ENCODE measurements at places on chromosomes 3 and 15.
A peak's percentile ranks its signal among the peaks of the same experiment; 100 is the strongest.

DNA sequence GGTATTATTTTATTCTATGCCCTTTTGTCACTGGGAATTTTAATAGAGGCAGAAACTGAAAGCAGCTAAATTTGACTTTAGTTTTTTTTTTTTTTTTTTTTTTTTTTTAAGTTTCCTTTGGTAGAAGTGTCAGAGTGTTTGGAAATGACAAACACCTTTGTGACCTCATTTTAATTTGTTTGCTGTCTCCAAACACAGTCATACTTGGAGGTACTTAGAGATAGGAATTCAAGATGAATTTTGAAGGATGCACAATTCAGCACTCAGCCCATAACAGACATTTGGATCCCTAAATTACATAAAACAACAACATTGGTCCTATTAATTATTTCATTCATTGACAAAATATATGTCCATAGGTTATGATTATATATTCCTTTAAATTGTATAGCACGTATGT is 43.4 kb upstream of the NAALADL2 start:
- DNase-seq, result no peak

DNA sequence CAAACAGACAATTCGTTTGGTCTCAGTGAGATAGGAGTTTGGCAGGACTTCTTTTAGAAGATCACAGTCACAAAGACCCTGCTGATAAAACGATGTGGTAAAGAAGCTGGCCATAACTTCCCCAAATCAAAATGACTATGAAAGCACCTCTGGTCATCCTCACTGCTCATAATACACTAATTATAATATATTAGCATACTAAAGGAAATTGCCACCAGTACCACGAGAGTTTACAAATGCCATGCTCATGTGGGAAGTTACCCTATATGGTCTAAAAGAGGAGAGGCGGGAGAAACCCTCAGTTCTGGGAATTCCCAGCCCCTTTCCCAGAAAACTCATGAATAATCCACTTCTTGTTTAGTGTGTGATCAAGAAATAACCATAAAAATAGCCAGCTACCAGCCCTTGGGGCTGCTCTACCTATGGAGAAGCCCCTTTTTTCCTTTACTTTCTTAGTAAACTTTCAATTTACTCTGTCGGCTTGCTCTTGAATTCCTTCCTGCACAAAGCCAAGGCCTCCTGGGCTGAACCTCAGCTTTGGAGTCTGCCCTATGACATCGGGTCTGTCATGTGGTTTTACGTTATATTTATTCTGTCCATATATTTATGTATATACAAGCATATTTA is 115.8 kb upstream of the IGSF10 start:
- DNase-seq, result no peak

DNA sequence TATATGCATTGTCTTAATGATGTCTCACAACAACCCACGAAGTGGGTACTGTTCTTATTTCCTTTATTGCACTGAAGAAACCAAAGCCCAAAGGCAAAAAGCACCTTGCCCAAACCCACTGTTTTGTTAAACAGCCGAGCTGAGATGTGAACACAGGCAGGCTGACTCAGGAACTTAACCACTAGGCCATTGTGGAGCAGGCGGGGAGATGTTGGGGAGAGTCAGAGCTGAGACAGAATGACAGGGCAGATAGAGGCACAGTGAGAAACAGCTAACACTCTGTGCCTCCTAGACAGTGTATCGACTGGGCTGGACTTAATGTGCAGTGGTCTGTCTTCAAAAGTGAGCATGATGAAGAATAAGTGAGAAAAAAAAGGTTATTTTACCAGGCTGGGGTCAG is 56.5 kb downstream of the RPLP1 start:
- DNase-seq, result no peak

- DNase-seq, result no peak
Observed at GRCh38 chr3:55461896-55462295, 25.2 kb downstream of the WNT5A start.

GRCh38 chr3:39541917-39542329 is 74.4 kb downstream of the MOBP start:
- DNase-seq, result no peak

DNA sequence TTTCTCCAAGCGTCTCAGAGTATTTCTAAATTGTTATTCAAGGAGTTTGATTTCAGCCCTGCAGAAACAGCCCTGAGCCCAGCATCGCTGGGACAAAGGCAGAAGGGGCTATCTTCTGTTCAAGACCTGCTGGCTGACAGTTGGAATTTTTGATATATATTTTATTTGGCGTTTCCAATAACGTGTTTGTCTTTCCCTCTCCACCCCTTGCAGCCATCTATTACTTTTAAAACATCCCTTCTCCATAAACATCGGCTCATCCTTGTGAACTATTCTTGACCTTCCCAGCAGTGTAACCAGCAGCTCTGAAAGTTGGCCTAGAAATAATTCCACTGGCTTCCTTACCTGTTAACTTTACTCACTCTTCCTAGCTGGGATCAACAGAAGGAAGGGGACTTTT is 5.5 kb upstream of the MEIS2 start:
- DNase-seq, result no peak

DNA sequence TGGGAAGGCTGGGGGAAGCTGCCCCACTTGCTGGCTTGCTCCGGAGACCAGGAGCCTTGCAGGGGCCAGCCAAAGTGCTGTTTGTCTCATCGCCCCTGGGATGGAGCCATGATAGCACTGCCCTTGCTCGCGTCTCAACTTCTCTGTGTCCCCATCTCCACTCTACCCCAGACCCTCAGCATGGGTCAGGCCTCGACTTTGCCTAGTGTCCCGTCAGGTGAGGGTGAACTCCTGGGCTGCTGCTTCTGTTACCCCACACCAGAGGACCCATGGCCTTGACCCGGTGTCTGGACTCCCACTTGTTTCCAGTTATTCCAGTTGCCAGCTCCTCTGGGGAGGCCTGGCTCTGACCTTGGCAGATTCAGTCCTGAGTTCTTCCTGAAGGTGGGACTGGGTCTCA is 36.5 kb upstream of the DUSP7 start:
- DNase-seq, result peak; percentile 22

GRCh38 chr3:194880940-194881925 is 195.6 kb downstream of the FAM43A start:
- no peak for DNase-seq

- DNase-seq, result no peak
Observed at GRCh38 chr15:35567392-35567791, 21.4 kb upstream of the DPH6 start.

GRCh38 chr15:38671675-38672254 is 107.2 kb upstream of the RASGRP1 start:
- no peak for DNase-seq

GRCh38 chr15:73051391-73051806 is 864 bp upstream of the NEO1 start:
- peak; percentile 79 for DNase-seq

GRCh38 chr3:105579439-105579838 is 212.7 kb downstream of the ALCAM start:
- no peak for DNase-seq

GRCh38 chr3:187186801-187187421 is 10.4 kb upstream of the RTP1 start:
- peak; percentile 86 for DNase-seq

DNA sequence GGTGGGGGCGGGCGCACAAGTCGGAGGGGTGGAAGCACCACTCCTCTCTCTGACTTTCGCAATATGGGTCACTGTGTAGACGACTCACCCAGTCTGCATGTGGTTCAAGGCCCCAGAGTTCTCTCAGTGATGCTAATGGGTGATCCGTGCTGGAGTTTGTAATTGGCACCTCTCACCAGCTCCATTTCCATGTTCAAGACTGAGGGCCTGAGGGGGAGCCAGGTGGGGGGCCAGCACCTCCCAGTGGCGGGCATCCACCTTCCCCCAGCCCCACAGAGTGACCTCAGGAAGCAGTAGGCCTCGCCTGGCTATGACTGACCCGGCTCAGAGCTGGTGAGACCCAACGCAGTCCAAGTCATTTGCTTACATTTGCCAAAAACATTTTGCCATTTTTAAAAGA is 230.0 kb upstream of the ST8SIA2 start:
- no peak for DNase-seq

Data from sigmoid colon (tissue), 7 donors.